ENCODE measurements at places on chromosomes 11 and 22.

- no peak for DNase-seq
These were observed 407.3 kb downstream of the TBC1D22A start for GRCh38 chr22:47169801-47170140.

GRCh38 chr11:18972336-18972735 lies 33.1 kb upstream of the MRGPRX1 start:
- no peak for DNase-seq

- DNase-seq, result no peak
These were observed 1.9 kb downstream of the OR4S1 start for GRCh38 chr11:48307760-48308386.

- DNase-seq, result peak; percentile 100
These were observed 20.1 kb upstream of the PEX26 start for GRCh38 chr22:18057568-18058209.

DNA sequence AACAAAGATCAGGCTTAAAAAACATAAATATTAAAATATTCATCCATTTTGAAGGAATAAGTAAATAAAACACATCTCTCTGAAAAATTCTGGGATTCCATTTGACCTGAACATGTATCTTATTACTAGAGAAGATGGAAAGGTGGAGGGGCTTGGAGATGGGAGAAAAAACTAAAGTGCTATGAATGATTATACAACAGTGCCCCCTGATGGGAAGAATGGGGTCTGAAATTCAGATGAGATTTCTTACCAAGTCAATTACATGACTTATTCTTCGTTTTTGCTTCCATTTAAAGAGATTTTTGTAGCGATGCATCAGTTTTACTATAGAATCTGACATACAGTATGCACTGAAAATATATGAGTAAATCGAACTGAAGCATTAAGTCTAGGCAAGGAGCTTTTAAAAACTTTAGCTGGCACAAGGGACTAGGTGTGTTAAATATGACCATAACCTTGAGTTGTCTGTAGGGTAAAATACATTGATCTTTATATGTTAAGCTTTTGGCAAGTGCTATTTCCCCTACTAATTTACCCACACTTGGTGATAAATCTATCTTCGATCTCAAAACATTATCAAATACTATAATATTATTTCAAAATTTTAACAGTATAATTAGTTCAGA lies 718.8 kb downstream of the CNTN5 start:
- peak; percentile 6 for DNase-seq

DNA sequence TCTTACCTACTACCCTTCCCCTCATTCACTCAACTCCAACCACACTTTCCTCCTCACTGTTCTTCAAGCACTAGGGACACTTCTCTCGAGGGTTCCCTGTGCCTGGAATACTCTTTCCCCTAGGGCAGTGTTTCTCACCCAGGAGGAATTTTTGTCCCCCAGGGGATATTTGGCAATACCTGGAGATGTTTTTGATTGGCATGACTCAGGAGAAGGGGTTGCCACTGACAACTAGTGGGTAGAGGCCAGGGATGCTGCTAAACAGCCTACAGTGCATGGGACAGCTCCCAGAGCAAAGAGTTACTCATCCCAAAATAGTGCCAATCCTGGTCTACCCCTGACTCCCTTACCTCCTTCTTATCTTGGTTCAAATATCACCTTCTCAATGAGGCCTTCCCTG lies 40.0 kb downstream of the BTG4 start:
- no peak for DNase-seq

- no peak for DNase-seq
These were observed 51.1 kb upstream of the KCNQ1OT1 start for GRCh38 chr11:2750682-2751522.

DNA sequence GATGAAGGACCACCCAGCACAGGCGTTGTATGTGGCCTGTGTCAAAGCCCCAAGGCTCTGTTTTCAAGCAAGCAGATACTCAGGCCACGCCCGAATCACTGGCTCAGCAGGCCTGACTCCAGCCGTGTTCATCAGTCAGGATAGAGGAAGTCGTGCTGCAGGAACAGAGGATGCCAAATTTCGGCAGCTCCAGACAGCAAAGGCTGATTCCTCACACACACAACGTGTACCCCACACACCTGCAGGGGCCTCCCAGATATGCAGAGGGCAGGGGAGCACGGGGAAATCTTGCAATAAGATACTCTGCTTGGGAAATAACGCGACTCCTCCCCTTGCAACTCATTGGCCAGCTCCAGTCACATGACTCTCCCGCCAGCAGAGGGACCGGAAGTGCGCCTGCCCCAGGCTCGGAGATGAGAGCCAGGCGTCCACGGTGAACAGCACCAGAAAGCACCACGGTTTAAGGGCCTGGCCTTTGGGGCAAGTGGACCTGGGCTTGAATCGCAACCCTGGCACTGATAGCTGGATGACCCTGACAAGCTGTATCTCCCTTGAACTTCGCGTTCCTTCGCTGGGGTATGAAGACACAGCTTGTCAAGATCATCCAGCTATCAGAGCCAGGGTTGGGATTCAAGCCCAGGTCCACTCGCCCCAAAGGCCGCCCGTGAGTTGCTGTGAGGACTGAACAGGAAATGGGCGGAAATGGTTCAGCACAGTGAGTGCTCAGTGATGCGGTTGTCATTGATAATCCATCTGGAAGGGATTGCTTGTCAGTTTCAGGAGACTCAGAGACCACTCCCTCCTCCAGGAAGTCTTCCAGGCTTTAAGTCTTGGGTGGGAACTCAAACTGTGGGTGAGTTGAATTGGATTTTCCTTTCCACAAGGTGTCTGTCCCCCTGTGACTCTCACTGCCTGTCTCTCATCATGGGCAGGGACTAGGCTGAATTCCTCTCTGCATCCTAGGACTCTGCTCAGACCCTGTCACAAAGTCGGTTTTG lies 88.5 kb downstream of the MYEOV start:
- no peak for DNase-seq

GRCh38 chr11:71935338-71935925 lies 6.6 kb downstream of the RNF121 start:
- DNase-seq, result no peak

GRCh38 chr11:83147895-83148294 lies 9.0 kb upstream of the PCF11 start:
- DNase-seq, result no peak

DNA sequence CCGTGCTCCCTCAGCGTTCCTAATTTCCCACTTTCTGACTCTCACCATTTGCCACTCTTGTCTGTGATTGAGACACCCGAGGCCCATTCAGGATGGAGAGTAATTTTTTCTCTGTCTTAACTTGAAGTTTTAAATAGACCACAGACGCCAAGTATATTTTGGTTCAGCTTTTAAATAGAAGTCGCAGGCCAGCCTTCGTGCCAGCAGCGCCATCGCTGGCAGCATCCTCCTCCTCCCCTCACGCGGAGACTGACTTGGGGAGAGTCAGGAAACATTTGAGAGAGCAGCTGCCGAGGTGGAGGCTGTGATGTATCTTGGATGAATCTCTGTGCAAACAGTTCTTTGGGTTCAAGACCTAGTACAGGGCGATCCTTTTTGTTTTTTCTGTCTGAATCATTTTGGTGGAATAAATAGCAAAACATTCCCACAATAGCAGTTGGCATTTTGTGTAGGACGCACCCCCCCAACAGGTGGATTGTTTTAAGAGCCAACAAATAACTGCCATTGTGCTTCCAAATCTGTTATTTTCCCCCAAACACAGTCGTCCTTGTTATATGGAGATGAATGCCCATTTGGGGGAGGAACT lies 889 bp upstream of the DMC1 start:
- no peak for DNase-seq

GRCh38 chr22:46706060-46706459 lies 32.0 kb downstream of the CERK start:
- DNase-seq, result no peak

GRCh38 chr11:107801641-107802040 lies 56.9 kb downstream of the SLC35F2 start:
- no peak for DNase-seq

- no peak for DNase-seq
These were observed 312.7 kb downstream of the SOX6 start for GRCh38 chr11:16043617-16044016.

DNA sequence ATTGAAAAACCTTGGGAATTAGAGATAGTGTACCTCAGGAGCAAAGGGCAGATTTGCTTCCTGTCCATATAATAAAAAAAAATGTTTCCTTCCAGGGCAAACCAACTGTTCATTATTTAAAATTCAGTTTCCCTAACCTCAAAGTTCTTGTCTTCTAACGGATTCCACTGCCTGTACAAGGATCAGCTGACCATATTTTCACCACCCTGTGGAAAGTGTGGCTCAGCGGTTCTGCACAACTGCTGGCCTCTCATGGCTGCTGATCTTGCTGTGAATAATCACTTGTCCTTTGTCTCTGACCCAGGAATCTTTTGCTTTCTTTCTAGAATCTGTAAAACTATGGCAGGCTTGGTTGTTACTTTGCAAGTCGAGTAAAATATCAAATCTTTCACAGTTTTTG lies 1732.5 kb upstream of the RAG2 start:
- no peak for DNase-seq

- no peak for DNase-seq
These were observed 2.1 kb downstream of the ADA2 start for GRCh38 chr22:17217179-17217578.

DNA sequence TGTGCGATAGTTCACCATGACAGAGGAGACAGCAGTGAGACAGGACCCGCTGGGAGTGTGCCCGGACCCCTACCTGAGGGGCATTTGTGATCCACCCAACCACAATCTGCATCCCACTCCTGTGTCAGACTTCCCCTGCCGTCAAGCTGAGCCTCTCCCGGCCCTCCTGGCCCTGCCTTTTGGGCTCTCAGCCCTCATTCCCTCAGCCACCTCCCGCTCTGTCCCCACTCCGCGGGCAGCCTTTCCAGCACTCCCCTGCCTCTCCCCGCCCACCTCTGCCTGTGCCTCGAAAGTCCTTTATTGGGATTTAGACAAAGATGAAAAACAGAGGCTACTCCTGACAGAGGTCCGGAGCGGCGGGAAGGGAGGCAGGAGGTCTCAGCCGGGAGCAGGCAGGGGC lies 4.2 kb downstream of the NFAM1 start:
- no peak for DNase-seq

- no peak for DNase-seq
These were observed 720.0 kb upstream of the CNTN5 start for GRCh38 chr11:98300719-98301118.

- no peak for DNase-seq
These were observed 7.6 kb downstream of the PSMC3 start for GRCh38 chr11:47418454-47419259.

GRCh38 chr11:107562647-107563208 lies 2.8 kb downstream of the ALKBH8 start:
- peak; percentile 91 for DNase-seq

DNA sequence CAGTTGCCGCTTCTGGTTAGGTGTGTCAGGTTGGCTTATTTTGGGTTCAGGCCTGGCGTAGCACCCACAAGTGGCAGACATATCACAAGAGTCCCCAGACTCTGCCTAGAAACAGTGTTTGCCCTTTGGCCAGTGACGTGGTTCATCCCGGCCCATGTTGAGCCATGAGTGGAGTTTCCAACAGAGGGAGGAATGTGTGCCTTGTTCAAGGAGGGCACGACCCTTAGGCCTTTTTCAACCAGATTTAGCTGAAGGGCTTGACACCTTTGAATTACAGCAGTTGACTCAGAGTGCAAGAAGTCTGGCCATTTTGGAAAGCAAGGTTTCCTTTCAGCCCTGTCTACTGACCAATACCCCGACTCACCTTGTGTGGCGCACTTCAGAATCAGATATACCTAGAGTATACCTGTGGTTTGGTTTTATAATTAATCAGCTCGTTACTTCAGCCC lies 15.1 kb upstream of the AIFM3 start:
- DNase-seq, result no peak

DNA sequence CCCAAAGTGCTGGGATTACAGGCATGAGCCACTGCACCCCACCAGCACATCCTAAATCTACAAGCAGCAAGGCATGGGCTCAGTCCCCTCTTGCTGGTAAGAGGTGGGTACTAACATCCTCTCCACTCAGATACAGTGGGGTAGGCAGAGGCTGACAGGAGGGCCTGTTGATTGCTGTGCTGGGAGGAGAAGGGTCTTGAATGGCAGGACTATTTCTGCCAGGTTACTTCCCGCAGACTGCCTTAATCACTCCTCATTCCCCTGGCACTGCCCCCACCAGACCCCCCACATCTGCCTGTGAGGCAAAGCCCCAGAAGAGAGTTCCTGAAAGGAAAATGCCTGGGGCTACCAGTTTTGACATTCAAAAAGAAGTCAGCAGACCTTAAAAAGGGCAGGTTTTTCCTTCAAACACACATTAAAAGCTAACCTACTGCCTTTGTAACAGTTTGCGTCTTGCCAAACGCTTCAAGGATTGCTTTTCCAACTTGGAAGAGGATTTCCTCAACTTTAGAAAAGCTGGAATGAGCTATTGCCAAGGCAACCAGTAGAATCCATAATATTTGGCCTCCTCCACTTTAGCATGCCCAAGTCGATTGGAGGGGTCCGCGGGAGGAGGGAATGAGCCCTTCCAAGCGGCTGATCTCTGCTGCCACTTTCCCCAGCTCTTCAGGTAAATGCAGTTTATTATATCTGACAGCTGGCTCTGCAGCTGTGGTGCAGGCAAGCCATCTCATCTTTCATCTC lies 62.0 kb downstream of the FDX1 start:
- no peak for DNase-seq

- DNase-seq, result no peak
These were observed 24.5 kb upstream of the SERPIND1 start for GRCh38 chr22:20749453-20749852.

DNA sequence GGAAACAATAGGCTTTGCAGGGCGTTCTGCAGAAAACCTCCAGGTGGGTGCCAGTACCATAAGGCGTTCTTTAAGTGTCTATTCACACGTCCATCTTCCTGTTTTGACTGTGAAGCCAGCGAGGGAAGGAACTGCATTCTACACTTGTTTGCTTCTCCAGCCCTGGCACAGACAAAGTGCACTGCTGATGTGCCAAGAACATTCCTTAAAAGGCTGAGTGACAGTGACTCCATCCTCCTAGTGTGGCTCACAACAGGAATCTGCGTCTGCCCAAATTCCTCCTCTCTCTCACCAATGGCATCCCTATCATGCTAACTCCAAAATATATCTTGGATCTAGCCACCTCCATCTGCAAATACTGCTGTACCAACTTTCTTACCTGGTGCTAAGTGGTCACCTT lies 407.4 kb upstream of the SYN3 start:
- DNase-seq, result no peak

GRCh38 chr11:61688365-61689163 lies 8.4 kb downstream of the DAGLA start:
- DNase-seq, result peak; percentile 33

GRCh38 chr22:29032014-29032475 lies 29.6 kb downstream of the C22orf31 start:
- no peak for DNase-seq

- no peak for DNase-seq
These were observed 9.0 kb downstream of the PRRG4 start for GRCh38 chr11:32838505-32839274.

DNA sequence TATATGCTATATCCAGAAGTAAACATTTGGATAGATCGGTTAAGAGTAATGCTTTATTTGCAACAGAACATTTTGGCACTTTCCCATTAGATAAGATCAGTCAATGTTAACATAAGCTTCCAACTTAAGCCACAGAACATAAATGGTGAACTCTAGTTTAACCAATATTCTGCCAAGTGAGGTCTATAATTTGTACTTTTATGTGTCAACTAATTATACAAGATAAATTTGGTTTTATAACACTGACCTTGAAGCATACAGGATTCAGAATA lies 23.5 kb upstream of the BLID start:
- DNase-seq, result peak; percentile 51

GRCh38 chr22:27768027-27768653 lies 33.4 kb downstream of the MN1 start:
- no peak for DNase-seq

- DNase-seq, result no peak
These were observed 9.5 kb downstream of the ANO1 start for GRCh38 chr11:70087446-70088167.
